ENCODE measurements at places on chromosomes 5 and 9.
A peak's percentile ranks its signal among the peaks of the same experiment; 100 is the strongest.

GRCh38 chr5:96008987-96009647 lies 47.5 kb upstream of the ELL2 start:
- no peak overlapping the region for H3K4me3 ChIP-seq
- H3K27me3 ChIP-seq: no peaks in the 10 kb centered on the region

- H3K4me1 ChIP-seq: no peaks in the 10 kb centered on the region
- DNase-seq: no peak
- no peak overlapping the region for H3K4me3 ChIP-seq
- H3K36me3 ChIP-seq: no peaks in the 10 kb centered on the region
Observed at GRCh38 chr5:180739271-180739670, 587 bp downstream of the OR2Y1 start.

- H3K27me3 ChIP-seq: no peaks in the 10 kb centered on the region
- H3K4me1 ChIP-seq: no peaks in the 10 kb centered on the region
- no peaks in the 10 kb centered on the region for H3K36me3 ChIP-seq
- no peak overlapping the region for H3K27ac ChIP-seq
- DNase-seq: no peak
- H3K4me3 ChIP-seq: no peak overlapping the region
Observed at GRCh38 chr5:123450114-123450513, 26.9 kb upstream of the CEP120 start.

DNA sequence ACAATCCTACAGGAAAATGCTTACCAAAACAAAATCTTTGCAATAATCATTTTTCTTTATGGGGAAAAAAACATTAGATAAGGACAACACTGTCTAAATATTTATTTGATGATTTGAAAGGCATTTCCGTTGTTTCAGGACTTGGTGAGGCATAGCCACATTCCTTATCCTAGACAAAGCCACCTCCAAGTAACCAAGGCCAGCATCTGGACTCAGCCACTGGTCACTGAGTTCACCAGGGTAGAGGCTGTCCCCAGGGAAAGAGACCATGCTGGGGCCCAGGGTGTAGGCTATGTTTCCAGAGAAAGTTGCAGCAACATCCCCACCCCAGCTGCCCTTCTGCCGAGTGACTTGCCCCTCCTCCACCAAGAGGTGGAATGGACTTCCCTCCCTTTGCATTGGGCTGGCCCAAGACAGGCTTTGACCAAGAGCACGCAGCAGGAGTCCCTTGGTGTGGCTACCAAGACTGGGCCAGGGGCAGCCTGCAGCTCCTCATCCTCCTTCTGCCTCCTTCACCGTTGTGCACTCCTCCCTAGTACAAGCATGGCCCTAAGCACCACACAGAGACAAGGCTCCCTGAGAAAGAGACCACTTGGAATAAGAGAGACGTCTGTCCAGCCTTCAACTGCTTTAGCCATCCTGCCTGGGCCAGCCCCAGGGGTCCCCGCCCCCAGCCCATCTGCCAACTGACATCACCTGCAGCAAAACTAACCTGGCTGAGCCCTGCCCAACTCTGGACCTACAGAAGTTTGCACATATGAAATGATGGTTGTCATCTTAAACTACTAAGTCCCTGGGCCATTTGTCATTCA lies 68.1 kb upstream of the SPIN1 start:
- H3K27ac ChIP-seq: no peak overlapping the region
- H3K4me3 ChIP-seq: no peak overlapping the region
- no peaks in the 10 kb centered on the region for H3K36me3 ChIP-seq
- H3K4me1 ChIP-seq: peaks cover 29% of the 10 kb centered on the region

DNA sequence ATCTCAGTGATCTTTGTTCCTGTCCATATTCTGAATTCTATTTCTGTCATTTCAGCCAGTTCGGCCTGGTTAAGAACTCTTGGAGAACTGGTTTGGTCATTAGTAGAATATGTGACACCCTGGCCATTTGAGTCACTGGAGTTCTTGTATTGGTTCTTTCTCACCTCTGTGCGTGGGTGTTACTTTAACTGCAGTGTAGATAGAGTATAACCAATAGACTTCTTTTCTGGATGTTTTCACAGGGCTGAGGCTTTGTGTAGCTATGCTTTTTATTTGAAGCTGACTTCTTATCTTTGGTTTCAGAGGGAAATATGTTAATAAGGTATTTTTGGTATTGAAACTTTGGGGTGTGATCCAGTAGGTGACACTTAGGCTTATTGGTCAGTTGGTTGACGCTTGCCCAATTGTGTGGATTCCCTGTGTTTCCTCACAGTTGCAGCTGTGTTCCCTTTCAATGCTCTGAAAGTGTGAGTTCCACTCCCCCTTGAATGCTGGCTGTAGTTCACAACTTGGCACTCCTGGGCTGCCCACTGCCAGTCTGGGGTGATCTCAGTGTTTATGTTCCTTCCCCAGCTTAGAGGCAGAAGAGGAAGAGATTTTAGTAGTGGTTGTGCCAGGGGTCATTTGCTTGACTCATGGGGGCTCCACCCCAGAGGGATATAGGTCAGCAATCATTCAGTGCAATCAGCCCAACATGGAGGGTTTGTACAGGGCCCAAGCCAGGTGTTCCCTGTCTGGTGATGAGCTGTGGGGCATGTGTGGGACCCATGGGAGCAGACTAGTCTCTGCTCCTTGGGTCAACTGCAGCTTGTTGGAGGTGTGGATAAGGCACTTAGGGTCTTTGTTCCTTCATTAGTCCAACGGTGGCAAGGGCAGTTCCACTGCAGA lies 34.9 kb upstream of the TEK start:
- no peaks in the 10 kb centered on the region for H3K4me1 ChIP-seq
- DNase-seq: no peak
- no peak overlapping the region for H3K4me3 ChIP-seq
- H3K27me3 ChIP-seq: no peaks in the 10 kb centered on the region
- H3K36me3 ChIP-seq: no peaks in the 10 kb centered on the region

- peaks cover 7% of the 10 kb centered on the region for H3K36me3 ChIP-seq
- H3K4me3 ChIP-seq: no peak overlapping the region
- H3K27me3 ChIP-seq: no peaks in the 10 kb centered on the region
- no peak overlapping the region for H3K27ac ChIP-seq
- no peak for DNase-seq
Observed at GRCh38 chr9:131235480-131235851, 40.8 kb downstream of the FAM78A start.

- H3K27ac ChIP-seq: no peak overlapping the region
- H3K27me3 ChIP-seq: no peaks in the 10 kb centered on the region
- H3K36me3 ChIP-seq: no peaks in the 10 kb centered on the region
- no peak overlapping the region for H3K4me3 ChIP-seq
Observed at GRCh38 chr9:134502266-134502791, 139.3 kb upstream of the COL5A1 start.

DNA sequence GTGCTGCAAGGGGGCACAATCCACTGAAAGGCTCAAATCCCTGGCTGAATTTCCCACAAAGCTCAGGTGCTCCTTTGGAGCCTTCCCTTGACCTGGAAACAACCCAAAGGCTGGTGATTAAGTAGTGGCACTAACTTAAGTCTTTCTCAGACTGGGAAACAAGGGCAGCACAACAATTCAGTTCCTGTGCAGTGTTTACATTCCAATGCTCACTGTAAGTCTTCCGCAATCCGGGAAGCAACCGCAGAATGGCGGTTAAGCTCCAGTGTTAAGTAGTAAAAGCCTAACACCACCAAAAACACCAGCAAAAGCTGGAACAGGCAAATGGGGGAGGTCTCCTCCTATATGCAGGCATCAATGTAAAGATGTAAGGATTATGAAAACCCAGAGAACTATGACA lies 117.2 kb downstream of the TRPM3 start:
- no peaks in the 10 kb centered on the region for H3K4me1 ChIP-seq
- no peaks in the 10 kb centered on the region for H3K36me3 ChIP-seq
- DNase-seq: no peak

GRCh38 chr5:178590141-178590923 lies at the start of gene COL23A1:
COL23A1 (minus strand) TSS chr5:178590393.
- no peaks in the 10 kb centered on the region for H3K36me3 ChIP-seq
- peak within 1 kb of the TSS; percentile 21 for H3K4me3 ChIP-seq
- DNase-seq: peak; percentile 53
- H3K4me1 ChIP-seq: peaks cover 5% of the 10 kb centered on the region
- H3K27me3 ChIP-seq: peaks cover 39% of the 10 kb centered on the region
- H3K27ac ChIP-seq: no peak within 1 kb of the TSS

DNA sequence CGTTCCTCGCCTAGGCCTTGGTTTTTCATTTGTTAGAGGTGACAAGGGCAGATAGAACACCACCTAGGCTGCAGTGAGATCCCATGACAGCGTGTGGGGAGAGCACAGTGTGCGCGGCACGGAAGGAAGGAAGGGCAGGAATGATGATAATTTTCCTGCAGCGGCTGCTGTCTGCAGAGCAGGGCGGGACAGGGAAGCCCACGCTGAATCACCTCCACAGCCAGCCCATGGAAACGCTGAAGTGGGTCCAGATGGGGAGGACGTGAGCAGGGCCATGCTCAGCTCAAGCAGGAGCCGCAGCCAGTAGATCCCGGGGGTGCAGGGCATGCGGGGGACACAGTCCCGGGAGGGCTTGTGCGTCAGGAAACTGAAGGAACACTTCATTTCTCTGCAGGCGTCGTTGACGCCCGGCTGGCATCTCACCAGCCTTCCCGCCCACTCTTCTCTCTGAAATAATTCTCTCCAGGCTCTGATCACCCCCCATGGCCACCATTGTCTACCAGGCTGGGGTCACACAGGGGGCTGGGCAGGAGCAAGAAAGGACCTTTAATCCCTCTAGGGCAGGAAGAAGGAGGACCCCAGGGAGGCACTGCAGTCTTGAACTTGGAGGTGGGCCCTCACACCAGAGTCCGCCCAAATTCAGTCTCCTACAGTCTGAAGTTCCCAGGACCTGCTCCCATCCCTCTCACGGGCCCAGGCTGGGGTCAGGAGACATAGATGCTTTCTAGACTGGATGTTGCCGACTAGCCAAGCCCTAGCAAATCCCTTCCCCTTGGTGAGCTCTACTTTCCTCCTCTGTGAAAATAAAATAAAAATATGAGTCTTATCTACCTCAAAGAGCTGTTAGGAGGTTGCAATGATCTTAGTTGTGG lies 20.9 kb upstream of the SYNPO start:
- peaks cover 3% of the 10 kb centered on the region for H3K4me1 ChIP-seq
- DNase-seq: no peak
- no peak overlapping the region for H3K27ac ChIP-seq
- H3K4me3 ChIP-seq: no peak overlapping the region
- no peaks in the 10 kb centered on the region for H3K36me3 ChIP-seq

- no peaks in the 10 kb centered on the region for H3K27me3 ChIP-seq
- H3K36me3 ChIP-seq: no peaks in the 10 kb centered on the region
- H3K4me1 ChIP-seq: no peaks in the 10 kb centered on the region
- no peak for DNase-seq
- no peak overlapping the region for H3K27ac ChIP-seq
Observed at GRCh38 chr5:97627272-97627671, 444.2 kb upstream of the RIOK2 start.

DNA sequence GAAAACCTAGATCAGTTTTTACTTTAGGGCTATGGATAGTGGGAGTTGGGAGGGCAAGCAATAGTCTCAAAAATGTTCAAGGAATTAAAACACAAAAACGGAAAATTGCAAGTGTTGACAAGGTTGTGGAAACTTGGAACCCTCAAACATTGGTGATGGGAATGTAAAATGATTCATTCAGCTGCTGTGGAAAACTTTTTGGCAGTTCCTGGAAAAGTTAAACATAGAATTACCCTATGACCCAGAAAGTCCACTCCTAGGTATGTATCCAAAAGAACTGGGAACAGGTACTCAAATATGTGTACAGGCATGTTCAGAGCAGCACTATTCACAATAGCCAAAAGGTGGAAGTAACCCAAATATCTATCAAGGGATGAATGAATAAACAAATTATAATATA lies 1.2 kb upstream of the MSANTD3 start:
- H3K27ac ChIP-seq: no peak overlapping the region
- no peaks in the 10 kb centered on the region for H3K36me3 ChIP-seq
- no peak overlapping the region for H3K4me3 ChIP-seq
- DNase-seq: no peak
- peaks cover 12% of the 10 kb centered on the region for H3K4me1 ChIP-seq

DNA sequence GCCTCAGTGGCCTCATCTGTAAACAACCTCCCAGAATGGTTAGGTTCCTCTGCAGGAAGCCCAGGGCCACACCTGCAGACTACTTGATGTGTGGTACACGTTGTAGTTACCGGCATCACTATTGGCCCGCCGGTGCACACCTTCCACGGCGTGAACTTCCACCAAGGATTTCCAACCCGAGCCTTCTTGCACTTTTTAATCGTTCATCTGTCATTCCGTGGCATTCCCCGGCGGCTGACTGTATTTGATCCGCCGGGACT lies 5.3 kb upstream of the TRIM41 start:
- DNase-seq: peak; percentile 61
- peak overlapping the region; percentile 82 for H3K4me3 ChIP-seq
- H3K4me1 ChIP-seq: peaks cover 42% of the 10 kb centered on the region

DNA sequence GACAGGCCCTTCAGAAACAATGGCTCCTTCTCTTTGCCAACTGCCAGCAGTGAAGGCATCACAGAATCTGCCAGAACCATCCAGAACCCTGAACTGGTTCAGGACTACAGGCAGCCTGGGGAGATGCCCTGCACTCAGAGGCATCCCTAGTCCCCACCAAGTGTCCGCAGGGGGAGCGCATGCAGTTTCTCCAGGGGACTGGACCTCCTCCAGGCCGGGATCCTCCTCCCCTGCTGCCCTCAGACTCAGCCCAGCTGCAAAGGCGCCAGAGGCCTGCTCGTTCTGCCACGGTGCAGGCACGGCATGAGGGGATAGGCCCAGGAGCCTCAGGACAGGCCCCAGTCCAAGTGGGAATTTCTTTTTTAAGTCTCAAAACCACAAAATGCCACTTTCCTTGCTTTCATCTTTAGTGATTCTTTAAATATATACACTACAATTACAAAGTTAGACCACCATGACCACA lies 72.0 kb downstream of the SEMA4D start:
- H3K36me3 ChIP-seq: no peaks in the 10 kb centered on the region
- H3K27ac ChIP-seq: peak overlapping the region; percentile 3
- H3K27me3 ChIP-seq: no peaks in the 10 kb centered on the region
- peaks cover 97% of the 10 kb centered on the region for H3K4me1 ChIP-seq
- H3K4me3 ChIP-seq: peak overlapping the region; percentile 39
- no peak for DNase-seq

DNA sequence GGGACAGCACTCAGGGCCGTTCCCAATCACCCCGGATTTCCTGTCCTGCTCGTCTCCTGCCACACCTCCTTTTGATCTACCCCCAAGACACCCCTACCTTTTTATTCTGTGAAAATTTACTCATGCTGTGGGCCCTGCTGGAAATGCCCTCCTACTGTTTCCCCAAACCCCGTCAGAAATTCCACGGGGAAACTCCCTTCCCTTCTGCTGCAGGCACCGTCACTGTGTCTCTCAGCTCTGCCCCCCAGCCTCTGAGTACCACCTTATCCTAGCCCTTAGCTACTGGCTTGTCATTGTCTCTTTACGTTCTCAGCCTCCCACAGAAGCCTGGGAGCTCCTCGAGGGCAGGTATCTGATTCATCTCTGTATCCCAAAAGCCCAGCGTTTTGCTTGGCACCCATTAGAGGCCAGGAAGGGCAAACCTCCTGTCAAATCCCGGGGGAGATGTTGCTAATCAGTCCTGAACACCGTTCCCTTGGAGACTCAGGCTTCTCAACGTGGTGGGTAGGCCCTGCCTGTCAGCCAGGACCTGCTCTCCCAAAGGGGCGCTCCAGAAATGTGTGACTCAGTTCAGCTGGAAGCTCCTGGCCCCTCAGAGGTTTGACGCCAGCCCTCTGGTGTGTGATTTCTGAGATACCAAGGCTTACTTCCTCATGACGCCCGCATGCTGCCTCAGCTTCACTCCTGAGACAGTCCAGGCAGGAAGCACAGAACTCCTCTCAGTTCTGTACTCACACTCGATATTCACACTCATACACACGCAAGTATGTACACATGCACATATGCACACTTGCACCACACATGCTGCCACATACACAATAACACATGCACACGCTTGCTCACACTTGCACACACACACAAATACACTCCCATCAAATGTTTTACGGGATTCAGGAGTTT lies 50.7 kb upstream of the GRHPR start:
- H3K4me3 ChIP-seq: no peak overlapping the region
- H3K27ac ChIP-seq: no peak overlapping the region
- no peaks in the 10 kb centered on the region for H3K36me3 ChIP-seq
- no peaks in the 10 kb centered on the region for H3K4me1 ChIP-seq
